ENCODE measurements at places on chromosomes 3 and 15.

DNA sequence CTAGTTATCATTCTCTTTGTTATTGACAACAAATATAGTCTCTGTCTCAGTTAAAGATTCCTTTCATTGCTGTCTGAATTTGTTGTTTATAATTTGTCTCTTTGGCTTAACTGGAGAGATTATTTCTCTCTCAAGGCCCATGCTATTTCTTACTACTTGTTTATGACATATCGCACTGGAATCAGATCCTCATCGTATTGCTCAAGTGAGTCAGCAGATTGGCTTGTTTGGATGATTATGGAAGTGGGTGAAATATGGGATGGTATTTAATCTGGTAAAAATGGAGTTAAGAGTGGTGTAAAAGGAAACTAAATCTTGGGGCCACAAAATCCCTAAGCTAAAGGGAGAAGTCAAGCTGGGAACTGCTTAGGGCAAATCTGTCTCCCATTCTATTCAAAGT, 613.1 kb downstream of the SI start:
- no peak for DNase-seq

DNA sequence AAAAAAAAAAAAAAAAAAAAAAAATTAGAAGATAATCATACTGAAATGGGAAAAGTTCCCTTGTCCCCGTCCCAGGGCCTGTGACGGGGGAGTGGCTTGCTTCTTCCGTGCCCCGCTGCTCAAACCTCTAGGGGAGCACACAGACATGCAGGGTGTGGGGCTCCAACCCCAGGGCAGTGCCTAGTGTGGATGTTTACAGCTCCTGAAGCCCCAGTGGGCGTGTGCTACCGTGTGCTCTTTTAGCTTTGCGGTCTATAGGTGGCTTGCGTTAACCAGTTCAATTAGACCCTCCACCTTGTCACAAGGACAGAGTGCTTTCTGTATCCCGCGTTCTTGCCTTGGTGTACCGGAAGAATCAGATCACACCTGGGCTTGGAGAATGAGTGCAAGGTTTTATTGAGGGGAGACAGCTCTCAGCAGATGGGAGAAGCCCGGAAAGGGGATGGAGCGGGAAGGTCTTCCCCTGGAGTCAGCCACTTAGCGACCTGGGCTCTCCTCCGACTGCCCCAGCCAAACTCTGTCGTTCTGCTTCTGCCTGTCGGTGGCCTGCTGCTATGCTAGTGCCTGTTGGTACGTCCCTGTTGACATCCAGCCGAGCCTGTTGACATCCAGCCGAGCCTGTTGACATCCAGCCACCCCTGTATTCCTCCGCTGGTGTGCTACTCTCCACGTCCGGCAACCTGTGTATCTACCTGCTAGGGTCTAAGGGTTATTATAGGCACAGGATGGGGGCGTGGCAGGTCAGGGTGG, 569.8 kb downstream of the VGLL3 start:
- DNase-seq, result no peak

GRCh38 chr3:141021261-141021660, 29.9 kb upstream of the SPSB4 start:
- DNase-seq, result no peak

- DNase-seq, result no peak
Observed at GRCh38 chr3:41792806-41793205, 169.1 kb downstream of the ULK4 start.

GRCh38 chr3:186200726-186201125, 91.8 kb upstream of the ETV5 start:
- DNase-seq, result no peak

- no peak for DNase-seq
Observed at GRCh38 chr15:78069052-78069414, 8.5 kb downstream of the TBC1D2B start.

DNA sequence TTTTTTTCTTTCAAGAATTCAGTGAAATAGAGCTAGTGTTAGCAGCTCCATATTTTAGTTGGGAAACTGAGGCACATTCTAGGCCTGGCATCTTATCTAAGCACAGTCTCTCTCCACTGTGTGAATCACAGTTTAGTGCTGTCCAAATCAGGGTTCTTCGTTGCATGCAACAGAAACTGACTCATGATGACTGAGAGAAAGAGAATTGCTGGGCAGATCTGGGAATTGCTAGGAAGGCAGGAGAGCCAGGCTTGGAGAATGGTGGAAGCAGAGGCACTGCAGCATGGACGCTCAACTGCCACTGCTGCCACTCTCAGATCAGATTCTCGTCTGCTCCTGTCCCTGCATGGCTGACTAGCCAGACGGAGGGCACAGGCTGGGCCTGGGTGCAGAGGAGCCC, 40.7 kb upstream of the CHST2 start:
- no peak for DNase-seq

GRCh38 chr15:71454462-71454996, 339.3 kb downstream of the THSD4 start:
- DNase-seq, result no peak

DNA sequence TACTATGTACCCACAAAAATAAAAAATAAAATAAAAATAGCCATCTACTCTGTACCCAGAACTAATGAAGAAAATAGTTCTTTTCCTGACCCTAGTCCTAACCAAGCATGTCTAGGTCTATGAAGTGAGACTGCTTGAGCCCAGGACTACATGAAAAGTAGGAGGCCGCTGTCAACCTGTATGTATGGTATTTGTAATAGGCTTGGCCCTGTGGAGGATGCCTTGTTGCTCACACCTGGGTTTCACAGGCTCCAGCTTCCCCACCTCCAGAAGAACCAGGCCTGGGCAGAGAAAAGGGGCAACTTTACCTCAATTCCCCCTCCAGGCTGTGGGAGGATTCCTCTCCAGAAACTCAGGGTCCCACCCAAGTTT, 6.8 kb upstream of the PKM start:
- no peak for DNase-seq

DNA sequence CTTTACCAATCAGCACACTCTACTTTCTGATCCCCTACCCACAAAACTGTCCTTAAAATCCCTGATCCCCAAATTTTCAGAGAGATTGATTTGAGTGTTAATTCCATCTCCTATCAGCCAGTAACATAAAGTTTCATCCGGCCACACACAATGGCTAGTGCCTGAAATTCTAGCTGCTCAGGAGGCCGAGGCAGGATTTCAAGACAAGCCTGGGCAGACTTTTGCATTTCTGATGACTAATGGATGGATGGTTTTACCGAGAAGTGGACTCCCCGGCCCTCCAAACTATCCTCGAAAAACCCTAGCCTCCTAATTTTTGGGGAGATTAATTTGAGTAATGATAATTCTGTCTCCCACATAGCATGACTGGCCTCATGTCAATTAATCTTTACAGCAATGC, 269.8 kb upstream of the POU1F1 start:
- DNase-seq, result no peak

DNA sequence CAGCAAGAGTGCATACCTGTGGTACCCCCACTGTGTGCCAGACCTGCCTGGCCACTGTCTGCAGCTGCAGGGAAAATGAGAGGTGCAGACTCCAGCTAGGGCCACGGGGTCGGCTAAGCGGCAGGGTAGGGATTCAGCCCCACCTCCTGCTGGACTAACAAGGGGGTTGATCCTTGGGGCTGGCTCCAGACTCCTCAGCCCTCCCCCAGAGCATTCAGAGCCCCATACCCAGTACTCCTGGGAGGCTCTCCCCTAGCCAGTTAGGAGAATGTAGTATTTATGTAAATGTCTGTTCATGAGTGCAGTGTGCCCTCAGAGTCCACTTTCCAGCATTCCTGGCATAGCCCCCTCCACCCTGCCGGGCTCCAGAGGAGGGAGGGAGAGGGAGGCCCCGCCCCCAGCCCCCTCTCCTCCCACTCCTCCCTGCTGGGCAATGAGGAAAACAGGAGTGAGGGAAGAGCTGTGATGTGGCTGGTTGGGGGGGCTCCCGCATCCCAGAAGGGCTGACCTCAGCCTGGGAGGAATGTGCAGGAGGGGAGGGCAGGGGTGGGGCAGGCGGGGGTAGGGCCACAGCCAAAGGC, 4.5 kb upstream of the SEMA3B start:
- DNase-seq, result peak; percentile 54

GRCh38 chr3:110744723-110745122, 326.9 kb upstream of the NECTIN3 start:
- DNase-seq, result no peak

DNA sequence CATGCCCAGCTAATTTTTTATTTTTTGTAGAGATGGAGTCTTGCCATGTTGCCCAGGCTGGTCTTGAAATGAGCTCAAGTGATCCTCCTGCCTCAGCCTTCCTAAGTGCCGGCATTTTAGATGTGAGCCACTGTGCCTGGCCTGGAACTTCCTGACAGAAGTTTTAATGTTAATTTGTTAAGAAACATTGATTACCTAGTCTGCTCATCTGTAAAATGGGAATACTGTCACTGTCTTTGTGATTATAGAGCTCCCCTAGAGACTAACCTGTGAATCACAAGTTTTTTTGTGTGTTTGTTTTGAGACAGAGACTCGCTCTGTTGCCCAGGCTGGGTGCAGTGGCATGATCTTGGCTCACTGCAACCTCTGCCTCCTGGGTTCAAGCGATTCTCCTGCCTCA, 4.3 kb upstream of the EIF3J start:
- no peak for DNase-seq

GRCh38 chr15:25776071-25776746, 86.9 kb downstream of the ATP10A start:
- no peak for DNase-seq

- DNase-seq, result no peak
Observed at GRCh38 chr15:89672221-89673164, 6.7 kb downstream of the PLIN1 start.

DNA sequence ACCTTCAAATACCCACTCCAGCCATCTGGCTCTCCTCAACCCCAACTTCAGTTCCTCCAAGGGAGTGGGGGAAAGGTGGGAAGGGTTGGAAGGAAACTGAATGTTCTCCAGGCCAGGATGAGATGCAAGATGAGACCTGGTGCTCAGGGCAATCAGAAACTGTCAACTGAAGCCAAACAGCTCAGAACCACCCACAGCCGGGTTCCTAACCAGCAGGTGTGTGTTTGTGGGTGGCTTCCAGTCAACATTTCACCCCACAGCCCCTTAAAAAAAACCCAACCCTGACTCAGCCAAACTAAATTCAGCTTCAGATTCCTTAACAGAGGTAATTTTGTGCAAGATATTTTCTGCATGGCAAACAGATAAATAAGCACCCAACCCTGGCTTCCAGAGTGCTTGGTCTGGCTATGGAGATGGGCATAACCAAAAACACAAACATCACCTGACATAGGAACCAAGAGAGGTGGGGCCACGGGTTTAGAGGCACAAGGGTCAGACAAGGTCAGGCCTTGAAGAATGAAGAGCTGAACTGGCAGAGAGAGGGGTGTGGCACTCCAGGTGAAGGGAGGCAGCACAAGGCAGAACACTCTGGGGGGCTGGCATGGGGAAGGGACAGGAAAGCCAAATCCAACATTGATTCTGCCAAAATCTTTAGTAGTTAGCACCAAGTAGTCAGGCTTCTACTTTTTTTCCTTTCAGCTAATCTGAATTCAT, 34.7 kb downstream of the ZNF445 start:
- DNase-seq, result no peak

- DNase-seq, result no peak
Observed at GRCh38 chr3:16909802-16910201, 25.0 kb downstream of the PLCL2 start.

GRCh38 chr3:173019378-173019777, 121.7 kb downstream of the SPATA16 start:
- no peak for DNase-seq

DNA sequence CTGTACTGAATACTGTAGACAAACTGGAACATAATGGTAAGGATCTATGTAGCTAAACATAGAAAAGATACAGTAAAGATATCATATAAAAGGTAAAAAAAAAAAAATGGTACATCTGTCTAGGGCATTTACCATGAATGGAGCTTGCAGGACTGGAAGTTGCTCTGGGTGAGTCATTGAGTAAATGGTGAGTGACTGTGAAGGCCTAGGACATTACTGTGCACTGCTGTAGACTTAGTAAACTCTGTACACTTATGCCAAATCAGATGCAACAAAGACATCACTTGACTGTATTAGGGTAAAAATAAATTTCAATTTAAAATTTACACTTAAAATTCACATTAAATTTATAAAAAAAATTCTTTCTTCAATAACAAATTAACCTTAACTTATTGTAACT, 281.3 kb upstream of the LMCD1 start:
- DNase-seq, result no peak

GRCh38 chr3:16599694-16600093, 5.5 kb downstream of the DAZL start:
- no peak for DNase-seq

- DNase-seq, result no peak
Observed at GRCh38 chr15:55267401-55268175, 22.0 kb downstream of the RAB27A start.

DNA sequence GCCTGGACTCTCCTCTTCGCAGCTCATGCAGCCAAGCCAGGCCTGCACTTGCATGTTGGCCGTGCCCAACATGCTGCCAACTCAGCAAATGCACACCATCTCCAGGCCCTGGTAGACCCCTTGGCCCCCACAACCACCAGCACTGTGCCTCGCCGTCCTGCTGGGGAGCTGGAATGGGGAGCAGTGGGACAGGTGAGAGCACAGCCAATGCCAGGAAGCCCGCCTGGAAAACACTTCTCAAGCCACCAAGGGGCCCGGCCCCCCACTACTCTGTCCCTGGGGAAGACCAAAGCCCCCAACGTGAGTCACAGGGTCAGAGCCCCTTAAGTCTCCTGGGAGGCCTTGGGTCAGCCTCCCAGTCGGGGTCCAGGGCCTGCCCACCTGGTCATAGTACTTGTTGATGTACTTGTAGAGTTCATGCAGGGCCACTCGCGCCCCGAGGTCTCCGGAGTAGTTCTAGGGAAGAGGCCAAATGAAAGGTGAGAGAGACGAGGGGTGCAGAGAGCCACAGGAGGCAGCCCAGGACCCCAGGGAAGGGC, 24.5 kb downstream of the PLXNB1 start:
- DNase-seq, result no peak

- no peak for DNase-seq
Observed at GRCh38 chr3:177131927-177132636, 65.2 kb downstream of the TBL1XR1 start.

GRCh38 chr15:65421360-65422215, 1.2 kb downstream of the IGDCC4 start:
- peak; percentile 58 for DNase-seq

- DNase-seq, result no peak
Observed at GRCh38 chr3:42152193-42152592, 61.0 kb downstream of the TRAK1 start.

- no peak for DNase-seq
Observed at GRCh38 chr15:100715571-100716455, 113.4 kb downstream of the ASB7 start.

DNA sequence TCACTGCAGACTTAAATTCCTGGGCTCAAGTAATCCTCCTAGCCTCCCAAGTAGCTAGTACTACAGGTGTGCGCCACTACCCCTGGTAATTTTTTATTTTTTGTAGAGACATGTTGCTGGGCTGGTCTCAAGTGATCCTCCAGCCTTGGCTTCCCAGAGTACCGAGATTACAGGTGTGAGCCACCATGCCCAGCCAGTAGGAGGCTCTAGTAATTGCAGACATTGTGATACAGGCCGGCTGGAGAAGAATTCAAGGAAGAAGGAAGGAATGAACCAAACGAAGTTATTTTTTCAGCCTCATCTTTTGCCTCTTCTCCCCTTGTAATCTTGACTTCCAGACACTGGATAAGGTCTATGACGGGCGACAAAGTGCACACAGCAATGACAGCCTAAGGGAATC, 3.2 kb upstream of the PPP4R2 start:
- DNase-seq, result no peak
